ENCODE measurements at places on chromosomes 11 and 22. TPM values are rescaled to one million over a fixed set of nuclear protein-coding genes. Genes with fewer than 3 reads are reported as not detected.

GRCh38 chr11:44770401-44770800 is 43.6 kb downstream of the TSPAN18 start:
- DNase-seq, result no peak

- no peak for DNase-seq
Observed at GRCh38 chr22:37491106-37491505, 4.9 kb upstream of the MFNG start.

Gene FBLN1
- 0.37 TPM for total RNA-seq

Gene ST14
- 0.48 TPM for total RNA-seq

Gene RIMBP3C
- 0.20 TPM for total RNA-seq

DNA sequence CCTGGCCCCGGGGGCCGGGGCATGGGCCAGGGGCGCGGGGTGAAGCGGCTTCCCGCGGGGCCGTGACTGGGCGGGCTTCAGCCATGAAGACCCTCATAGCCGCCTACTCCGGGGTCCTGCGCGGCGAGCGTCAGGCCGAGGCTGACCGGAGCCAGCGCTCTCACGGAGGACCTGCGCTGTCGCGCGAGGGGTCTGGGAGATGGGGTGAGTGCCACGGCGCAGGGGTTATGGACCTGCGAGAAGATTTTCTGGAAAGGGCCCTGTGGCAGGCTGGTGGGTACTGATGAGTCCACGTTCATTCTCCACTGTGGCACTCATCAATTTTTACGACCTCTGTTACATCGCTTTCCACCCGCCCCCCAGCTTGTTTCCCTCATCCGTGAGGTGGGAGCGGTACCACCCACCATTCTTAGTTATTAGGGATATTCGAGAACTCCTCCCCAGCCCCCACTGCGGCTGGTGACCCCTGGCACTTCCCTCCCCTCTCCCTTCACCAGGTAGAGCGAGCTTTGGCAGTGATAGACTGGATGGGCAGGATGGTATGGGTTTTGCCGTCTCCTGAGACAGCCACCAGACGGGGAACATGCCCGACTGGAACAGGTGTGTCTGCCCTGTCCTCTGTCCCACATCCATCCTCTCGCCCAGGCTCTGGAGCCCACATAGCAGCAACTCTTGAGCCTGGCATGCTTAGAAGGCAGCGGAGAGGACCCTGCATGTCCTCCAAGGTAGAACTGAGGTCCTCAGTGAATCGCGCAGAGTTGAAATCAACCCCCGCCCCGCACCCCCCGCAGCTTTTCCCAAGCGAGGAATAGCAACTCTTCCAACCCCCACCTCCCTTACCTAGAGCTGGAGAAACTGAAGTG is 562 bp downstream of the DGAT2 start:
- DNase-seq, result no peak

- DNase-seq, result no peak
Observed at GRCh38 chr11:115184901-115185300, 319.3 kb downstream of the CADM1 start.

Gene SYT7
- not detected for total RNA-seq

- DNase-seq, result no peak
Observed at GRCh38 chr22:29795663-29796062, 28.5 kb downstream of the UQCR10 start.

GRCh38 chr22:38485783-38486182 is 17.9 kb downstream of the KDELR3 start:
- DNase-seq, result no peak

GRCh38 chr11:19460718-19461405 is 220.1 kb upstream of the E2F8 start:
- DNase-seq, result no peak

DNA sequence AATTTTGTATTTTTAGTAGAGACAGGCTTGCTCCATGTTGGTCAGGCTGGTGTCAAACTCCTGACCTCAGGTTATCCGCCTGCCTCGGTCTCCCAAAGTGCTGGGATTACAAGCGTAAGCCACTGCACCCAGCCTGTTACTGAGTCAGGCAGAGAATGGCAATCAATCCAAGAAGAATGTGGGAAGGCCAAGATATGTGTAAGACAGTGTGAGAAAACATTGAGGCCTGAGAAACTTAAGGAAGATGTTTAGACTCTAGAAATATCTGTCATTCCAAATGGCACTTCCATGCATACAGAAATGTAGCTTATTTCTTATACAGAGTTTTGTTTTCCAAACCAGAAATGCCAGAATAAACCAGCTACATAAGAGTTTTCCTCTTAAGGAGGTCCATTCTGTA is 248.5 kb downstream of the ETS1 start:
- no peak for DNase-seq

- DNase-seq, result no peak
Observed at GRCh38 chr11:78400702-78401101, 16.9 kb downstream of the GAB2 start.

GRCh38 chr11:772429-773390 is 4.6 kb downstream of the GATD1 start:
- DNase-seq, result no peak

- no peak for DNase-seq
Observed at GRCh38 chr11:73851046-73851764, 25.4 kb downstream of the COA4 start.

DNA sequence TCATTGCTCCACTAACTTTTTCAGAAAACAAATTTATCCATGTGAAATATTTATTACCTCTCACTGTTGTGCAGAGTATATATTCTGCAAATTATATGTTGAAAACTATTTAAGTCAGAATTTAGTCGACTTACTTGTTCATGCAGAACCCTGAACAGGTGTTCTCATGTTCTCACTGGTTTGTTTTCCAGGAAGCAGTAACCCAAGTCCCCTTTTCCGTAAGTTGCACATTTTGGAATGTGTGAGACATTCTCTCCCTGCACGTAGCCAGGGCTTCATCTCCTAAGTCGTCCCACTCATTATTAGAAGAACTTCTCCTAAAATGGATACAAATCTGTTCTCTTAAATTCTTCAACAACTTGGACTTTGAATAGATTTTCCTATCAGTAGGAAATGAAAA is 524.9 kb downstream of the CNTN5 start:
- no peak for DNase-seq

- DNase-seq, result no peak
Observed at GRCh38 chr11:111135778-111136570, 109.6 kb upstream of the POU2AF2 start.

Gene MOGAT2
- total RNA-seq, result not detected

Gene FAT3
- total RNA-seq, result not detected

Gene PANX3
- not detected for total RNA-seq

DNA sequence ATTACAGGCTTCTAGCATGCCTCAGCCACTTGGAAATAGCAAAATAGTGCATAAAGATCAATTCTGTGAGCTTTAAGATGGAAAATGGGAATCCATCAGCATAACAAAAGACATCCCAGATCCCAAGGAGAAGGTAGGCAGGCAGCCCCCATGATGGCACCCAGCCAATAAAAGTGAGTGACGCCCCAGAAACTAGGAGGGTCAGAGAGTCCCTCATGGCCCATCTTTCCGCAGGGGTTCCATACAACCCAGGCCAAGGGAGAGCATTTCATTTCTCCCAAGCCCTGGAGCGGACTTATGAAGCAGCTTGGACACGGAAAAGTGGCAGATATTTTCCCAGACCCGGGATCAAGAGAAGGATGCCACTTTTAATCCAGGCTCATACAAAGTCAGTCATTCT is 93.3 kb downstream of the ZC3H12C start:
- DNase-seq, result no peak

DNA sequence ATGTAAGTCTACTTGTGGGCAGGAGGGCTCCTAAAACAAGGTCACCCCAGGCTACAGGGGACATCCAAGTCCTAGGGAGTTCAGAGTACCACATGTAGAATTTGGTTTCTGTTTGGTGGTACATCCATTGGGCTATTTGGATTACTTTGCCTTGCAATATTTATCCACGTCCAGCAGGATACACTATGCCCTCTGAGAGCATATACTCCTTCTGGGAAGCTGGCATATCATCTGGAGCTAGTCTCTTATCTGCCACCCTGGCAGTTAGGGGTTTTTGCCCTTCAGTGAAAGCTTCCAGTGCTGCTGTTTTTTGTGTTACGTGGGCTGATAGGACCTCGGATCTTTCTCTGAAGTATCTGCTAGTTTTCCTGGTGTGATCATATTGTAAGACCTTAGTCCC is 7.3 kb downstream of the LMO2 start:
- DNase-seq, result no peak

GRCh38 chr11:38307455-38307854 is 1709.4 kb upstream of the RAG2 start:
- DNase-seq, result no peak

- no peak for DNase-seq
Observed at GRCh38 chr11:131693756-131694155, 323.3 kb downstream of the NTM start.

Gene CCDC15
- 4.3 TPM for total RNA-seq

GRCh38 chr11:70338594-70338993 is 59.7 kb upstream of the CTTN start:
- DNase-seq, result no peak

Gene NF2
- total RNA-seq, result 49.4 TPM

DNA sequence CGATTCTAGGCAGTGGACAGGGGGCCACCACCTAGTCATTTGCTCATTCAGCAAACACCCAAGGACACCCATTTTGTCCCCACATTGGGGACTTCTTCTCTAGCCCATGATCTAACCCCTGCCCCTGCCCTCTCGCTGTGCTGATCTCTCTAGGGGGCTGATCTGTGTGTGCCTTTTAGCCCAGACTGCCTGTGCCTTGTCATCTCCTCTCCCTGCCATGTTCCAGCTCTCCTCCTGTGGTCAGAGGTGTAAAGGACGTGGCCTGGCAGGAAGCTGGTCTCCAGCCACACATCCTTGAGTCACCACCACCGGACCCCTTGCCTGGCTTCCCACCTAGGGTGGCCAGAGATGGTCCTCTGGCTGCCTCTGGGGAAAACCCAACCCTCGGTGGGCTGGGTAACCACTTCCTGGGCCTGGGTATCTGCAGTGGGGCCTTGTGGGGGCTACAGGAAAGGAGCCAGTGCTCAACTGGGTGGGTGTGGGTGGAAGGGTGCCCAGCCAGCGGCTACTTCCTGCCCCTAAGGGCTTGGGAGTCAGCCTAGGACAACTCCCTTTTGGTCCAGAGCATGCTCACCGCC is 1.3 kb downstream of the CTSW start:
- no peak for DNase-seq

DNA sequence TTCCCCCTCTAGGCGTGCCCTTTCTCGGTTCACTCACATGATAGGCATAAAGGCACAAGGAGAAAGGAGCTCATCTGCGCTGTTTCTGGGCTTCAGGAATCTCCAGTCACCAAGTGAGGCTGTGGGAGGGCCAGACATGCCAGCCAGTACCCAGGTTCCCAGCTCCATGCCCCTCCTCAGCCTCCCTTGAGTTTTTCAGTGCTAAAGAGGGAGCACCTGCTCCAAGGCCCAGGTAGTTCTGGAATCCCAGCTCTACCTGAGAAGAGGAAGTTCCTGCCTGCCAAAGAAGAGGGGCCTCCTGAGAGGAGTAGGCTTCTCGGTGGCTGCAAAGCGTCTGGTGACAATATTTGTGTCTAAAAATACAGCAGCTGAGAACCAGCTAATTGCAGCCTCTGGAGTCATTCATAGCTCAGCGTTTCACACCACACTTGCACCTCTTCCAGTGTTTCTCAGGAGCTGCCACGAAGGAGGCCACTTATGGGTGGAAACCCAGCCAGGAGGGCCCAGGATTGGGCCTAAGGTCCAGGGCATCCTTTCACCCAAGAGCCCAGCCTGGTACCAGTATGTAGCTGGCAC is 197.4 kb downstream of the TRIM29 start:
- DNase-seq, result no peak

DNA sequence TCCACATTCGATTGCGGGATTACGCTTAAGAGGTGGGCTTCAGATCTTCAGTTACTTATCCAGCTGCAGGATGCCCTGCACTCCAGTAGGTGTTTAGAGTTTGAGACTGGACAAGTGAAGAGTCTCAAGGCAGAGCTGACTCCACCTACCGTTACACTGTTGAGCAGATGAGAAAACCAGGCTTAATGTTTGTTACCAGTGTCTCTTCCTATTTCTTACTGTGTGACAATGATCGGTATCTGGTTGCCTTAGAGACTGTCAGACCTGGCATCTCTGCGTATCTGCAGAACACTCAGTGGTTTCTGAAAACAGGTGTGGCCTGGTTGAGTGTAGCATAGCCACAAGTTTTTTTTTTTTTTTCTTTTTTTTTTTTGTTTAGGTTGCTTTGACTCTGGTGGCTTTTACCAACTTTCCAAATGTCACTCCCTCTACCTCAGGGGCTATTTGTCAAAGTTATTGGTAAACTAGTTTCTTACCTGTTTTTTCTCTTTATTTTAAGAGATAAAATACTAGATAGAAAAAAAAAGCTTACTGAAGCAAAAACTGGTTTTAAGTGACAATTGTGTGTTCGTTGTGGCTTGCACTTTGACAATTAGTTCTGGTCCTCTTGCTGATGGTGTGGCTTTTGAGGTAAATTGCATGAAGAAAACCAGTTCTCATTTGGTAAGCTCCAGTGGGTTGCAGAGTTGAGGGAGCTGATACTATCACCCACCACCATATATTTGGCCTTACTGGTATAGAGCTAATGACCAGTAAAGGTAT is 284.8 kb downstream of the ETS1 start:
- peak; percentile 57 for DNase-seq

Gene LRRC74B
- not detected for total RNA-seq

DNA sequence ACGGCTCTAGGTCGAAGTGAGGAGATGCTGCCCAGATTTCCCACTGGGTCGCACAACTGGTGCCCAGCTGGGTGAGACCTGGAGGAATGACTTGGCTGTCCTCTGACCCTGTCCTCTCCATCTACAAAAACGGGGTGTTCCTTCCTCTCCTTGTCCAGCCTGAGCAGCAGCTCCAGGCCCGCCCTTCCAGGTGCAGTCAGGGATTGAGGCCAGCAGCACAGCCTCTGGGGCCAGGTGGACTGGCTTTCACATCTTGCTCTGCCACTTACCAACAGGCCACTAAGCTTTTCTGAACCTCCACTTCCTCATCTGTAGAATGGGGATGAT is 91.7 kb upstream of the LMO1 start:
- no peak for DNase-seq

Gene UPK3A
- not detected for total RNA-seq

DNA sequence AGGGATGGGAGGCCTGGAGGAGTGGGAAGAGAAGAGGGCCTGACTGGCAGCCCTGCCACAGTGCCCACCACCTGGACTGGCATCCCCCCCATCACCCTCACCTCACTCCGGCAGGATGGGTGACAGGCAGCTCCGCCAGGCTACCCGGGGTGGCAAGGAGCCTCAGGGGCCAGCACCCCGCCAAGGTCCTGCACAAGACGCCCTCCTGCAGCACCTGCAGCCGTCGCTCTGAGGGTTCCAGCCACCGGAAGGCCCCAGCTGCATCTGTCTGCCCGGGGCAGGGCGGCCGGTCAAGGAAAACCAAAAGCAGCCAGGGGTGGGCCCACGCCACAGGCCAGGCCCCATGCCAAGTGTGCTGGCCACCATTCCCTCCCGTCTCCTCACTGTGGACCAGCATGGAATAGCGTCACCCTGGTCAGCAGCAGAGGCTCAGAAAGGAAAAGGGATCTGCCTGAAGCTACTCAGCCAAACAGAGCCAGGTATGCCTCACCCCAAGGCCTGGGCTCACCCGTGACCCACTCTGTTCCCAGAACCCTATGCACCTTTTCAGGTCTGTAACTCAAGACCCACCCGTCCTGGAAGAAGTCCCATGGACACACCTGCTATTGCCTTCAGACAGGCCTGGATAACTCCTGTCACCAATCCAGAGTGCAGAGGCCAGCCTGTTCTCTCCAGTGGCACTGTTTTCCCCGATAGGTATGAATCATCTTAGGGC is 7.0 kb downstream of the RHBDD3 start:
- DNase-seq, result no peak

Gene OR8D2
- total RNA-seq, result not detected

GRCh38 chr11:1456596-1457325 is 29.8 kb downstream of the MOB2 start:
- no peak for DNase-seq

Gene VSIG10L2
- not detected for total RNA-seq

Gene IGF2
- total RNA-seq, result 0.06 TPM

Gene EHF
- not detected for total RNA-seq

- no peak for DNase-seq
Observed at GRCh38 chr22:20052309-20053259, 27.5 kb upstream of the DGCR8 start.
